Activated CD4-positive, alpha-beta memory T cell treated with anti-CD3 and anti-CD28 coated beads, Interleukin-2, amount 10 ng/mL, durations not matched to agents 7 days and 5 days (primary cell): ENCODE measurements at places on chromosomes 3 and 15.

GRCh38 chr15:51155891-51156290 lies 61.2 kb upstream of the TNFAIP8L3 start:
- no peak overlapping the region for H3K27ac ChIP-seq
- H3K4me3 ChIP-seq: no peak overlapping the region
- DNase-seq: no peak
- H3K36me3 ChIP-seq: no peaks in the 10 kb centered on the region
- no peaks in the 10 kb centered on the region for H3K4me1 ChIP-seq

- peaks cover 52% of the 10 kb centered on the region for H3K4me1 ChIP-seq
- H3K36me3 ChIP-seq: peaks cover 18% of the 10 kb centered on the region
- no peak for DNase-seq
- peak overlapping the region; percentile 97 for H3K27ac ChIP-seq
- no peaks in the 10 kb centered on the region for H3K27me3 ChIP-seq
- peak overlapping the region; percentile 98 for H3K4me3 ChIP-seq
These were observed 25.4 kb upstream of the MBNL1 start for GRCh38 chr3:152243301-152243711.

DNA sequence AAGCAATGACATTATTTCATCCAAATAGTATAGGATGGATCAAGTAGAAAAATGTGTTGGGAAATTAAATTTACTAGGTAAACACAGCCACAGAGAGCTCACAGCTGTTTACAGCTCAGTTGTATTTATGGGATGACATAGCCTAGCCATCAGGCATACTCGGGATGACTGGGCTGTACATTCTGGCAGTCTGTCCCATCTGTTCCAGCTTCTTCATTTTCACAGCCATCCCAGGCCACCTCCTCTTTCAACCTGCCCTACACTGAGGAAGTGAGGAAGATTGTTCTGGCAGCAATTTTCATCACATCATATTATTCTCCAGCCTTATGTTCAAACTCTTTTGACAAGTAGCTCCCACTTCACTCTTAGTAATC lies 98.4 kb upstream of the PFN2 start:
- peaks cover 20% of the 10 kb centered on the region for H3K27me3 ChIP-seq
- DNase-seq: no peak
- H3K27ac ChIP-seq: no peak overlapping the region

DNA sequence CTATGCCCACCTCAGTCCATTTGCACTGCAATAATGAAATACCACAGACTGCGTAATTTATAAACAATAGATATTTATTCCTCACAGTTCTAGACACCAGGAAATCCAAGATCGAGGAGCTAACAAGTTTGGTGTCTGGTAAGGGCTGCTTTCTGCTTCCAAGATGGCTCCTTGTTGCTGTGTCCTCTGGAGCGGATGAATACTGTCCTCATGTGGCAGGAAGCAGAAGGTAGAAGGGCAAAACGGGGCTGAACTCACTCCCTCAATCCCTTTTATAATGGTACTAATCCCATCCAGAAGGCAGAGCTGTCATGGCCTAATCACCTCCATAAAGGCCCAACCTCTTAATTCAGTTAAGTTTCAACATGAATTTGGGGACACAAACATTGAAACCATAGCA lies 75.3 kb downstream of the P2RY1 start:
- H3K36me3 ChIP-seq: no peaks in the 10 kb centered on the region
- DNase-seq: no peak
- H3K4me3 ChIP-seq: no peak overlapping the region
- no peaks in the 10 kb centered on the region for H3K4me1 ChIP-seq
- H3K27ac ChIP-seq: no peak overlapping the region
- H3K27me3 ChIP-seq: no peaks in the 10 kb centered on the region
